ENCODE measurements at places on chromosomes 16 and 17.
A peak's percentile ranks its signal among the peaks of the same experiment; 100 is the strongest.

DNA sequence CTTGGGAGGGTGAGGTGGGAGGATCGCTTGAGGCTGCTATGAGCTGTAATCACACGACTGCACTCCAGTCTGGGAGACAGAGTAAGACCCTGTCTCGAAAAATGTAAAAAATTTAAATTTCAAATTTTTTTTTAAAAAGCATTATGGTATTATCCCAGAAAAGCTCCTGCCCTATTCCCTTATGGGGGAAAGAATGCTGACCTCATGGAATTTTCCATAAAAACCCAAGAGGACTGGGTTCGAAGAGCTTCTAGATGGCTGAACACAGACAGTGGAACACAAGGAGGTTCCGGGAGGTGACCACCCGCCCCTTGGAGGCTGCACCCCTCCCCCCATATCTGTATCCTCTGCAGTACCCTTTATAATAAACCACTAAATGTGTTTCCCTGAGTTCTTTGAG lies 4.0 kb downstream of the EIF4A3 start:
- DNase-seq, result no peak

DNA sequence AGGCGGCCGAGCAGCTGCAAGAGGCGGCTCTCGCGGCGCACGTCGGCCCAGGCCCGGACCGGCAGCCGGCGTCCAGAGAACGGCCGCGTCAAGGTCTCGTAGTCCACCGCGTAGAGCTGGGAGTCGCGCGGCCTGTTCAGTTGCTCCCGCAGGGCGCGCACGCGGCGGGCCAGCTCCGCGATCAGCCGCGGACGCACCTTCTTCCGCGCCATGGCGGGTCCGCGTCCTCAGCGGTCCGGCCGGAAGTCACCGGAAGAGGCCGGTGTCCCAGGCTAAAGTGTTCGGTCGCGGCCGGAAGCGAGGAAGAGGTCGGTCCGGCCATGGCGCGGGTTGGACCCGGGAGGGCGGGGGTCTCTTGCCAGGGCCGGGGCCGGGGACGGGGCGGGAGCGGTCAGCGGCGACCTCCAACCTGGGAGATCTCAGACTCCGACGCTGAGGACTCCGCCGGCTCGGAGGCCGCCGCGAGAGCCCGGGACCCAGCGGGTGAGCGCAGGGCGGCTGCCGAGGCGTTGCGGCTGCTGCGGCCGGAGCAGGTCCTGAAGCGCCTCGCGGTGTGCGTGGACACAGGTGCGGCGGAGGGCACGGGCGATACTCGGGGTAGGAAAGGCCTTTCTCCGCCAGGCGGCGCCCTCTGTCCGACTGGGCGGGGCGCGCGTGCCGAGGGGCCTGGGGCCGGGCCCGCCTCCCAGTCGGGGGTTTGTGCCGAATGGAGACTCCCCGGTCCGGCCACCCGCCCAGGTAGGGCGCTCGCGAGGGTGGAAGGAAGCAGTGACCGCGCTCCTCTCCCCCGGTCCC lies at the start of gene MRPS34:
TSS of gene MRPS34 (minus strand) at position 227 of the 795 bp plus-strand sequence. CDS start at position 212, 15 bp downstream.
- peak; percentile 94 for DNase-seq

DNA sequence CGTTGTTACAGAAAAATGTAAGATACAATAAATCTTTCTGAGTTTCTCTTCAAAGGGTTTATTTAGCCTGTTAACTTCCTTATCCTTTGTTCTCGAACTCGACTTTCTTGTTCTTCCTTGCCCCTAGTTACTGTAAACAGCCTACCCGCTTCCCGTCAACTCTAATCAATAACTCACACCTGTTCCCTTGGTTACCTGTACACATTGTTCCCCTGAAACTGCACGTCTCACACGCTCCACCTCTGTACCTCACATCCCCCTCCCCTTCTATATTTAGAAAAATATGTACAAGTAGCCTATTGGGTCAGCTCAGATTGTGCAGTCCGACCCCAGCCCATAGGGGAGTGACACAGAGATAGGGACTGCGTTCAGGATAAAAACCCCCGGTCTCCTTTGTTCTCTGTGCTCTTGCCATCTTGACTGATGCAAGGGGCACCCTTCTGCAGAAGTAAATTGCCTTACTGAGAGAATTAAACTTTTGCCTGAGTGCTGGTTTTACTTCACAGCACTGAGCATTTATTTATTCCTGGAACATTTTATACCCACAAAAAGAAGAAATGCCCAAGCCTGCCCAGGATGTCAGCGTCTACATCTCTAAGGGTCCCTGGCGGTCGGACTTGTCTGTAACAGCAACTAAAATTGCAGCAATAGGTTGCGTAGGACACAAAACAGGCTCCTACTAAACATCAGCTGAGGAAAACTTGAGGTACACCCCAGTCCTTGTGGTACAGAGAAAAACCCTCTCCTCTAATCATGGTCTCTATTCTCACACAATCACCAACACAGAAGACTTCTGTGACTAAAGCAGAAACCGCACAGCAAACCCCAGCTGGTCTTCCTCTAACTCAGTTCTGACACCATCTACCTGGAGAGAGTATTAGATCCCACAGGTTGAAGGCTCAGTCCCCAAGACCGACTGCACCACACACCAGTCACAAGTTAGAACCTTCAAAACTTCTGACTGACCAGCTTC lies 11.3 kb downstream of the WDR45B start:
- no peak for DNase-seq

- DNase-seq, result no peak
Measured at GRCh38 chr17:19249681-19250080, 12.5 kb downstream of the EPN2 start.

DNA sequence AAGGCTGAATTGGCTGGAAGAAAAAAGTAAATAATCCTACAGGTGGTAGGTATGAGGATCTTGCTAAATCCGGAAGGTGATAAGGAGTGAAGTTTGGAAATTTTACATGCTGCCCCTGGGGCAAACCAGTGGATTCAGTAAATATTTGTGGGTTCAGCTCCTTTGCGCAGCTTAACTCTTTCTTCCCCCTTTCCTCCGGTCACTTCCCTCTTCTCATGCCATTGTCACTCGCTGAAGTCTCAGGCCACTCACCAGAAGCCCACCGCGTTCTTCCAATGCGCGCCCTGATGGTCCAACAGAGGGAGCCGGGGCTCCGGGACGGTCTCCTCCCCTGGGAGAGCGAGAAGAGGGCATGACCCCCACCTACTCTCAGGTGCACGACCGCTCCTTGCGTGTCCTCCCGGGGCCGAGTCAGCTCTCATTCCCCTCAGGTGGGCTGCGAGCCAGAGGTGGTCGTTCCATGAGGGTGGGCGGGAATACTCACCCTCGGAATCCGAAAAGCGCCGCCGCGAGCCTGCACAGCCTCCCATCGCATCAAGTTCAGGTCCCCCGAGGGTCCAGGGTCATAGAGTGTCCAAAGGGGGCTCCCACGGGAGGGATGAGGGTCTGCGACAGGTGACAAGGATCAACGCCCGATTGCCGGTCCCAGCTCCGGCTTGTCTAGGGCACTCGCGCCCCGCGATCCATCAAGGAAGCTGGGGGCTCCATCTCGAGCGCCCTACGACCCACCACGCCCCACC lies 474 bp downstream of the CLN3 start:
- peak; percentile 42 for DNase-seq

DNA sequence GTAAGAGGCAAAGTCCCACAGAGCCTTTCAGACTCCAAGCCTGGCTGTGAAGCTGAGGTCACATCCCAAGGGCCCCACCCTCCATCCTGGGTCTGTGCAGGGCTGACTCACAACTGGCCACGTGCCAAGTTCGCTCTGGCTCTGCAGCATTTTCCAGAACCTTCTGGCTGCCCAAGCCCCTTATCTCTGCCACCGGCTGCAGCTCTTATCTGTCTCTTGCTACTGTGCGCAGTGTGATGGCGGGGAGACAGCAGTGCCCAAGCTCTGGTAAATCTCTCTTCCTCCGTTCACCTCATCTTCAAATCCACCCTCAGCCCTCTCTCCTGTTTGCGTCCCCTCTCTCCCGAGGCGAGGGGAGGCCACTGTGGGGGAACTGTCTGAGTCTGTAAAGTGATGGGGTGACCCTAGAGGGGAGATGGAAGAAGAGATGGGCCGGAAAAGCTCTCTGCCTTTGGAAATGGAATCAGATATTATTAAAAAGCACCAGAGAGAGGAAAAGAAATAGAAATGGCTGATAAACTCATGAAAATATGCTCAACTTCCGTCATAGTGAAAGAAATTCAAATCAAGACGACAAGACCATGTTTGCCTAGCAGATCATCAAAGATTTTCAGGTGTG lies 162.7 kb upstream of the CDC42EP4 start:
- DNase-seq, result peak; percentile 99

DNA sequence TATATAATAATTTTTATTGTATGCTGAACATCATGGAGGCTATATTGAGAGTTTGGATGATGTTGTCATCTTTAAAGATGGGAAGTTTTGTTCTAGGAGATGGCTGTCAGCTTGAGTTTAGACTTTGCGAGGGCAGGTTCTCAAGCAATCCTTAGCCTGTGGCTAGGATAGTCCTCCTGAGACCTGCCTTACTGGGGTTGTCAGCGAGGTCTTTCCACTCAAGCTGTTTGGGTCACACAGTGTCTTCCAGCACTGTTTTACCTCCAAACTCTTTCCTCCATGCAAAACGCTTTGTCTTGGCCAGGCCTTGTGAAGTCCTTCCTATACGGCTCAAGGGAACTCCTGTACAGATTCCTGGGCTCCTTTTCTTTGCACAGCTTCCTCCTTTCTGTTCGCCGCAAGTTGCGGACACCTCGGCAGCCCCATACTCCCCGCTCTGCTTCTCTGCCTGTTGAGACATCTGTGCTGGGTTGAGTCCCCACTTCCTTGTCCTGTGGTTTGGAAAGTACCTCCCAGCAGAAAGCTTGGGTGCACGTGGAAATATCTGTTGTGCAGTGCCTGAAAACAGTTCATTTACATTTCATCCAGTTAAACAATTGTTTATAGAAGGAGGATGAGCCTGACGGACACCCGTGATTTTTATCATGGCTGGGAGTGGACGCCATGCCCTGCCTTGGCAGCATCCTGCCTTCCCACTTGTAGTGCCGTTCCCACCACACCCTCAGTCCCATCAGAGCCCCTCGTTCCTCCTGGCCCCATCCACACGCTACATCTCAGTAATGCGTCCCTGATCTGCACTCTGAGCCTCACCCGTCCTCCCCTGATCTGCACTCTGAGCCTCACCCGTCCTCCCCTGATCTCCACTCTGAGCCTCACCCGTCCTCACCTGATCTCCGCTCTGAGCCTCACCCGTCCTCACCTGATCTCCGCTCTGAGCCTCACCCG lies 55.0 kb upstream of the CBFA2T3 start:
- DNase-seq, result no peak

DNA sequence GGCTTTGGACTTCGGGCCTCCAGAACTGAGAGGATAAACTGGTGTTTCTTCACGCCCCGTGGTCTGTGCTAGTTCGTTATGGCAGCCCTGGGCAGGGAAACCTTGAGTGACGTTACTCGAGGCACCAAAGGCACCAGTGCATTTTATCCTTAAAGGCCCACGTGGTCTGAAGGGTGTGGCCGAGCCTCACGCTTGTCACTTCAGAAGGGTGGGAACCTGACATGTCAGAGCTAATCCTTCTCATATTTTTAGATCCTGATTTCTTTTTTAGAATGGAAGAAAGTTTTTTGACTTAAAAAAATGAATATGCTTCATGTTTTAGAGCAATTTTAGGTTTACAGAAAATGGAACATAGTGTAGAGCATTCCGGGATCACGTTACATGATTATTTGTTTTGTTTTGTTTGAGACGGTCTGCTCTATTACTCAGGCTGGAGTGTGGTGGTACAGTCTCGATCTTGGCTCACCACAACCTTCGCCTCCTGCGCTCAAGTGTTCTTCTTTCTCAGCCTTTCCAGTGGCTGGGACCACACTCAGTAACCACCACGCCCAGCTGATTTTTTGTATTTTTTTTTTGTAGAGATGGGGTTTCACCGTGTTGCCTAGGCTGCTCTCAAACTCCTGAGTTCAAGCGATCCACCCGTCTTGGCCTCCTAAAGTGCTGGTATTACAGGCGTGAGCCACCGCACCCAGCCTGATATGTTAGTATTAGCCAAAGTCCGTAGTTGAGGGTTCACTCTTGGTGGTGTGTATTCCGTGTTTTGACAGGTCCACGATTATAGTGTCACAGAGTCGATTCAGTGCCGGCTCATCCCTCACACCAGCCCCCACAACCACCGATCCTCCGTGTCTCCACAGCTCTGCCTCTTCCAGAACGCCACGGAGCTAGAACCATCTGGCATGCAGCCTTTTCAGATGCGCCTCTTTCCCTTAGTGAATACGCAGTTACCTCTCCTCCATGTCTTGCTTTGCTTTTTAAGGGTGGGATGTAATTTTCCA lies 47.9 kb downstream of the RAB11FIP3 start:
- DNase-seq, result no peak

DNA sequence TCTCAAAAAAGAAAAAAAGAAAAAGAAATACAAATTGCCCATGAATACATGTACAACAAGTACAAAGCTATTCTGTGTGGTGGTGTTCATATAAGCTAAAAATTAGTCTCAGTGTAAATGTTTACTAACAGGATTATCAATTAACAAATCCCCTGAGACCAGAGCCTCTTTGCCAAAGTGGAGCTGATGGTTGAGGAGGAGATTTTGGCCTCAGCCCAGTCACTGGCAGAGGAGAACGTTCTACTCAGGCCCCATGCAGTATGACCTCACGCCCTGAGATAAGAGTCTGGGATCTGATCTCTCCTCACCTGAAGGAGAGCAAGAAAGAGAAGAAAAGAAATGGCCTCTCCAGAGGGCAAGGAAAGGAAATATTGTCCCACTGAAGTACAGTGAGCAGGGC lies 35.5 kb upstream of the NOL11 start:
- no peak for DNase-seq

- DNase-seq, result no peak
Measured at GRCh38 chr16:9351440-9351839, 260.0 kb downstream of the HAPSTR1 start.

DNA sequence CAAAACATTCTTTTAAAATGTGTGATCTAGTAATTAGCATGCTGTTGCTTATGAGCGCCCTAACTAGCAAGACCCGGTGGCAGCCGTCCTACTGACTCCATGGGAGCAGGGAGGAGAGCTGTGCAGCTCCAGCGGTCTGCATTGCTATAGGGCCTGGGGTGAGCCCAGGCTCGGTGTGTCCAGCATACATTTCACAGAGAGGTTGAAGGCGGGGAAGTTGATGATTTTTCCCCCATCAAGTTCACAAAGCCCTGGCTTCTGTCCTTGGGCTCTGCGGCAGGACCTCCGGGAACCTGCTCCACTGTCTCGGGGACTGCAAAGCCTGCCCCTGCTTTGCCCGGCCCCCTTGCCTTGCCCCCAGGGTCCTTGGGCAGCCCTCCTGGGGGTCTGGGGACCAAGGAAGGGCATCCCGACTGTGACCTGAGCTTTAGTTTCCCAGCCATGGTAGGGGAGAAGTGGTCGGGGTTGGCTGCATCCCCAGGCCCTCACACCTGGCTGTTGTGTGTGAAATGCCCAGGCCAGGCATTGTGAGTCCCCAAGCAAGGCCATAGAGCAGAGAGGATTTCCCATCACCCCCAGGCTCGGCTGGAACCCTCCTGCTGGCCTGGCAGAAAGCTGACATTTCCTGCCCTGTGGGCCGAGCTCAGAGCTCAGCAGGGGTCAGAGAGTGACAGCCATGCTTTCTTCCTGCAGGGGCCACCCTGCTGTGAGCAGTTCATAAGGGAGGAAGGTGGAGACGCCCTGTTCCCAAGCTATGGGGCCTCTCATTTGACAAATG lies 24.8 kb downstream of the KCNJ12 start:
- DNase-seq, result no peak
